Activated CD4-positive, alpha-beta T cell treated with anti-CD3 and anti-CD28 coated beads, Interleukin-2, amount 50 U/mL, for 4 hours (primary cell): ENCODE measurements at places on chromosomes 11 and 22.

DNA sequence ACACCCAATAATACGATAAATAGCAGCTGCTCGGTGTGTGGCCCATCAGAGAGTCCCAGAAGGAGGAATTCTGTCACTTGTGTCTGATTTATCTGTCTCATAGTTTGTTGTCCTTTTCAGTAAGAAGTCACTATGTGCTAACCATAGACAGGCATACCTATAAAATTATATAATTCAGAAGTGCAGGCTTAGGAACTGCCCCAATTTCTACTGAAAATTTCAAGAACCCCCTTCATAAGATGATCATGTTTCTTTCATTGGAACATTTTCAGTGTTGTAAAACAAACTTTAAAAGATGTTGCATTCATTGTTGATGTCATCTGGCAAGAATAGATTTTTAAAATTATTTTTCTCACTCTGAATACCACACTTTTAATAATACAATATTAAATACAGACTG, at the start of gene OR2D2:
Gene OR2D2, minus strand, starts transcription at position 101 of the 400 bp plus-strand sequence. Its CDS starts 0 bp downstream, at position 101.
- DNase-seq: no peak

- DNase-seq: no peak
Observed at GRCh38 chr11:103147627-103148026, 38.4 kb downstream of the DYNC2H1 start.

GRCh38 chr11:77542296-77542695, 47.5 kb upstream of the AQP11 start:
- no peak for DNase-seq

DNA sequence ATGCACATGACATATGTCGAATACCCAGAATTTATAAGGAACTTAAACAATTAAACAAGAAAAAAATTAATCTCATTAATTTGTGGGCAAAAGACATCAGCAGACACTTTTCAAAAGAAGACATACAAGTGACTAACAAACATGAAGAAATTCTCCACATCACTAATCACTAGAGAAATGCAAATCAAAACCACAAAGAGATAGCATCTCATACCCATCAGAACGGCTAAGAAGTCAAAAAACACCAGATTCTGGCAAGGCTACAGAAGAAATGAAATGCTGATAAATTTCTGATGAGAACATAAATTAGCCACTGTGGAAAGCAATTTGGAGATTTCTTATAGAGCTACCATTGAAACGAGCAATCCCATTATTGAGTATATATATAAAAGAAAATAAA, 210.6 kb upstream of the LUZP2 start:
- no peak for DNase-seq

DNA sequence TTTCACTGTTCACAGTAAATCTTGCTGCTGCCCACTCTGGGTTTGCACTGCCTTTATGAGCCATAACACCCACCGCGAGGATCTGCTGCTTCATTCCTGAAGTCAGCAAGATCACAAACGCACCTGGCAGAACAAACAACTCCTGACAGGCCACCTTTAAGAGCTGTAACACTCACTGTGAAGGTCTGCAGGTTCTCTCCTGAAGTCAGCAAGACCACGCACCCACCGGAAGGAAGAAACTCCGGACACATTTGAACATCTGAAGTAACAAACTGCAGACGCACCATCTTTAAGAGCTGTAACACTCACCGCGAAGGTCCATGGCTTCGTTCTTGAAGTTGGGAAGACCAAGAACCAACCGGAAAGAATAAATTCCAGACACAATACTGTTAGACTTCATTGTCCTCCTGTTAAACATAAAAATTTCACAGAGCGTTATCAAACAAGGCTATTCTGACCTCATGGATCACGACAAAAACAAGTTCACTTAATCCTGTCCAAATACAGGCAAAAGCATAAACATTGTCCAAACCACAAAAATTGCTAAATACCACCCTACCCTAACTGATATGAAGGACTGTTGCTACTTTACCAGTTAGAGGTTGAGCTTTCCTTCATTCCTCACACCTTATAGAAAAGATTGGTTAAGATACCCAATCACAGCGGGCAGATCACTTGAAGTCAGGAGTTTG, 3.0 kb upstream of the CCDC117 start:
- no peak for DNase-seq

DNA sequence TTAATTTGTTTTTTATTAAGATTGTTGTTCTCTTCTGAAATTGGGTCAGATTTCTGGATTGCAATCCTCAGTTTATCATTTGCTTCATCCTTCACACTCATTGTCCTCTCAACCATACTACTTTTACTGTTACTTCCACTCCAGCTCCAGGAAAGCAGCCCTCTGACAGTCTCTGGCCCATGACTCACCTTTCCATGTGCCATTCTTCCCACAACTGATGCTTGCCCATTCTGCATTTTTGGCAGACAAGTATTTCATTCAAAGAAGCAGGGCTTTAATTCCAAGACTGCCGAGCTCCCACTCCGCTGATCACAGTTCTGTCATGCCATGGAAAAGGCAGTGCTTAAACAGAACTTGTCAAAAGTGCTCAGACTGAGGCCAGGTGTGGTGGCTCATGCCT, 139.2 kb downstream of the WNT11 start:
- DNase-seq: no peak

DNA sequence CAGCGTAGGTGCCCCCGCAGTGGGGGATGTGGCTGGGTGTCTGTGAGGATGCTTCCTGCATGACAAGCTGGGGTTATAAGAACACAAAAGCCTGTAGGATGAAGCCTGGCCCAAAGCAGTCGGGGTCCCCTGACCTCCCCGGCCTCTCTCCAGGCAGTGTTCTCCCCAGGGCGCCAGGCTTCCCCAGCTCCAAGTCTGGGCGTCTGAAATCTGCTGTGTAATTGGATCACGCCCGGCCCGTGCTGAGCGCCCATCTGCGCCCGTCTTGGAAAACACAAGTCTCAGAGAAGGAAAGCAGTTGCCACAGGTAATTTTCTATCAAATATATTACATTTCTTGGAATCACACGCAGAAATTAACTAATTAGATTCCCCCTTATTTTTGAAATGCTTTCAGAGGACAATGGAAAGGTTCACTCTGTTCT, 233.3 kb downstream of the CTTN start:
- no peak for DNase-seq

DNA sequence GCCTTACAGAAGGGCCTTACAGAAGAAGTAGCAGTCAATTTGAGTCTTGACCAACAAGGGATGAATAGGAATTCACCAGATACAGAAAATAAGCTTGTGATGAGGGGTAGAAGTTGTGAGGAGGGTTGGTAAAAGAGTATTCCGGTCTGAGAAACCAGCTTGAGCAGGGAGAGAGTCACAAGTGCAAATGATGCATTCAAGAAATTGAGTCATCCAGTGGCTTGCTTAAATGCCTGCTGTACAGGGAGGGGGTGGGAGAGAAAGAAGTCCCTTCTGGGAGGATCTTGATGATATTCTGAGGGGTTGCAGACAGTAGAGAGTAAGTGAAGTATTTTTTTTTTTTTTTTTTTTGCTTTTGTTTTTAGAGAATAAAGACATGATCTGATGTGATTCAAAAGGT, 9.2 kb downstream of the CCKBR start:
- DNase-seq: no peak
